ENCODE measurements at places on chromosomes 6 and 20.

- DNase-seq: no peak
Observed at GRCh38 chr20:10671221-10671918, 2.4 kb downstream of the JAG1 start.

DNA sequence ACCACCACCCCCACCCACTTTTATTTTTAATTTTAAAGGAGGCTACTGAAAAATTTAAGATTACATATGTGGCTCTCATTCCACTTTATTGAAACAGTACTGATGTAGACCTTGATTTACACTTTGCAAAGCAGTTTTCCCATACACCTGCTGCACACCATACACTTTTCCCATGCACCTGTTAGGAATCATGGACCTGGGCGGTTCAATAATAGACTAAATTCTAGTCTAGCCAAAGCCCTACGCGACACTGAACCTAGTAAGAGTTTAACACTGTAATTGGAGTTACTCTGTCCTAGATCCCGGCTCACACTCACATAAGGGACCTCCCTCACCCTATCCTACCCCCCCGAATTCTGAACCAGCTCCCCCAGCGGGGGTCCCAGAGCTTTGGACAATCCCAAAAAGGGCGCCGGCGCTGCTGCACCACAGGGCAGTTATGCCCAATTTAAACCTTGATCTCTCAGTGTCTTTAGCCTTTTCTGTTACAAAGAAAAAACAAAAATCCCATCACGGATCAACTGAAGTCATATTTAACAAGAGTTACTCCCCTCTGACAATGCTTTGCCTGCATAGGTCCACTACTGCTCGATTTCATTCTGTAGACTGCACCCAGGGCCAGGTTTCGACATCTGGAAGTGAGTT, 2.4 kb upstream of the GCLC start:
- DNase-seq: no peak

DNA sequence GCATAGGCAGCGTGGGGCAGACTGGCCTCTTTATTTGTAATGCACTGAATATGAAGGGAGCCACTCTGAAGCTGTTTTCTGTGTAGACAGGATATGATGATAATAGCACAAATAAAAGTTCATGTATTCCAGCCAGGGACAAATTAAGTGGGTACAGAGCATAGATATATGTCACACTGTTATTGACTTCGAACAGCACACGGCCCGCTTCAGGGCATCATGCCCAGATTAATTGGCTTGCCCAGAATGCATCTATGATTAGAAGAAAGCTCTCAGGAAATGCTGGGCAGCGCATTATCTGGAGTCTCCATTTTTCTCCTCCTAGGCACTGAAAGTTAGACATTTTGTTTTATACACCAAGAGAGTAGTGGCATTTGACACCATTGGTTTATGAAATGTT, 26.3 kb upstream of the SASH1 start:
- peak; percentile 73 for DNase-seq

DNA sequence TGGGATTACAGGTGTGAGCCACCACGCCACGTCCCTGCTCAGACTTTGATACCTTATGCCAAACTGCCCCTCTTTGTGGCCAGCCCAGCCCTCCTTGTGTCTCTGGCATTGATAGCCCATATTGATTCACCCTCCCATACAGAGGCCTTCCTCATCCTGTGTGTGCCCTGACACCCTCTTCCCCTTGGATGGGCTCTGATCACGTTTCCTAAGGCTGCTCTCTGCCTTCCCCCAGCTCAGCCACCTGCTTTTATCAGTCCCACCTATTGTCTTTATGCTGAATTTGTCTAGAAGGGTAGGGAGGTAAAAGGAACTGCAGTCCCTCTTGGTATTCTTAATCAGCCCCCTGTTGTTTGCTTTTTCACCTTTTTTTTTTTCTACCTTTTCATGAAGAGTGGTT, 95.9 kb downstream of the CDKAL1 start:
- no peak for DNase-seq

- DNase-seq: no peak
Observed at GRCh38 chr20:11260611-11261010, 586.8 kb upstream of the JAG1 start.

DNA sequence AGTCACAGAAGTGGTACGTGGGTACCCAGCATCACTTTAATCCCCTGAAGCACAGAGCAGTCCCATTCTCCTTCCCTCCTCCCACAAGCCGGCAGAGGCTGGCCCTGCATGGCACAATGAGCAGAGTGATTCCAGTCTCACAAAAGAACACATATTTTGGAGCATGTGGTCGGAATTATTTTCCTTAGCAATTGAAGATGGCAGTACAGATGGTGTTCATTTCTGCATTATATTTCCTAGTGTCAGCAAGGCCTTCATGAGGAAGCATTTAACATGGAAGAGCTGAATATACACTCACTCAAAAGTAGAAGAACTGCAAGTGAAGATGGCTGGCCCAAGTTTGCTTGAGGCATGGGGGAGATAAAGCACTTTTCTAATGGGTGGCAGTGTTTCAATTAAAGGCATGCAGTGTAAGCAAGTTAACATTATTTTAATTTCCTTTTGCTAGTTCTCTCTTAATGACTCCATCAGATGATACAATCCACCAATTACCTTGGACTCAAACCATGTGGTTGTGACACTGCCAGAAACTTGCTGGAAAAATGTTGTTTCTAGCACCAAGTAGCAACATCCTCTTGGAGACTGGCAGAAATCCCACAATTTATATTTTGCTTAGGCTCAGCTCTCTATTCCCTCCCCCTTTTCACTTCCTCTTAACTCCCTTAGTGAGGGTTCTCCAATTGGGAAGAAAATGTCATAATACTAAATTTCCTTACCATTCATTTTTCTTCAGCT, 74.4 kb downstream of the ARHGAP18 start:
- DNase-seq: no peak

- DNase-seq: no peak
Observed at GRCh38 chr6:139587469-139587868, 213.0 kb upstream of the CITED2 start.

GRCh38 chr6:39319621-39320362, 2.7 kb downstream of the KCNK16 start:
- no peak for DNase-seq

DNA sequence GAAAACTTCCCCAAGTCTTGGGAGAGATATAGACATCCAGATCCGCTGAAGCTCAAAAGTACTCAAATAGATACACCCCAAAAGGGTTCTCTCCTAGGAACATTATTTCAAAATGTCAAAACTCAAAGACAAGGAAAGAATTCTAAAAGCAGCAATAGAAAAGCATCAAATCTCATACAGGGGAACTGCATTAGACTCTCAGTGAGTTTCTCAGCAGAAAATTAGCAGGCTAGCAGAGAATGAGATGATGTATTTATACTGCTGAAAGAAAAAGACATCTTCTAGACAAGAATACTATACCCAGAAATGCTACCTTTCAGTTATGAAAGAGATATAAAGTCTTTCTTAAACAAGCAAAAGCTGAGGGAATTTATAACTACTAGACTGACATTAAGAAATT, 75.5 kb upstream of the RIMS1 start:
- no peak for DNase-seq

- peak; percentile 52 for DNase-seq
Observed at GRCh38 chr6:56954403-56955170, at the start of gene BEND6. Gene BEND6, plus strand, starts transcription at chr6:56955107. Its CDS starts 26,704 bp downstream, at chr6:56981811.

DNA sequence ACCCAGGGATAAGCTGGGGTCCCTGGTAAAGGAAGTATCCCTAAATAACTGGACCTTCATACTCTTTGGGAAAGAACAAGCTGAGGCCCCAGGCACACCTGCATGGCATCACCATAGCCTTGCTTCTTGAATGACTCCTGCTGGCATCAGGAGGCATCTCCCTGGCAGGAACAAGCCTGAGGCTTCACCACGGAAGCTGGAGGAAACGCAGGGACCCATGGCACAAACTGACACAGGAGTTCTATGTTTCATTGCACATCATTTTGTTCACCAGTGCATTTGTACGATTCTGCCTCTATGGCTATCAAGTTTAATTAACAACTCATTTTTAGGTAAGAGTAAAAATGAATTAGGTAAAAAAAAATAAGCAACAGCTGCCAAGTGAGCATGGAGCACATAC, 619 bp upstream of the PDE7B start:
- DNase-seq: no peak

- no peak for DNase-seq
Observed at GRCh38 chr6:5906842-5907241, 99.9 kb downstream of the NRN1 start.

GRCh38 chr20:33839591-33839990, 28.4 kb downstream of the CHMP4B start:
- DNase-seq: peak; percentile 21

DNA sequence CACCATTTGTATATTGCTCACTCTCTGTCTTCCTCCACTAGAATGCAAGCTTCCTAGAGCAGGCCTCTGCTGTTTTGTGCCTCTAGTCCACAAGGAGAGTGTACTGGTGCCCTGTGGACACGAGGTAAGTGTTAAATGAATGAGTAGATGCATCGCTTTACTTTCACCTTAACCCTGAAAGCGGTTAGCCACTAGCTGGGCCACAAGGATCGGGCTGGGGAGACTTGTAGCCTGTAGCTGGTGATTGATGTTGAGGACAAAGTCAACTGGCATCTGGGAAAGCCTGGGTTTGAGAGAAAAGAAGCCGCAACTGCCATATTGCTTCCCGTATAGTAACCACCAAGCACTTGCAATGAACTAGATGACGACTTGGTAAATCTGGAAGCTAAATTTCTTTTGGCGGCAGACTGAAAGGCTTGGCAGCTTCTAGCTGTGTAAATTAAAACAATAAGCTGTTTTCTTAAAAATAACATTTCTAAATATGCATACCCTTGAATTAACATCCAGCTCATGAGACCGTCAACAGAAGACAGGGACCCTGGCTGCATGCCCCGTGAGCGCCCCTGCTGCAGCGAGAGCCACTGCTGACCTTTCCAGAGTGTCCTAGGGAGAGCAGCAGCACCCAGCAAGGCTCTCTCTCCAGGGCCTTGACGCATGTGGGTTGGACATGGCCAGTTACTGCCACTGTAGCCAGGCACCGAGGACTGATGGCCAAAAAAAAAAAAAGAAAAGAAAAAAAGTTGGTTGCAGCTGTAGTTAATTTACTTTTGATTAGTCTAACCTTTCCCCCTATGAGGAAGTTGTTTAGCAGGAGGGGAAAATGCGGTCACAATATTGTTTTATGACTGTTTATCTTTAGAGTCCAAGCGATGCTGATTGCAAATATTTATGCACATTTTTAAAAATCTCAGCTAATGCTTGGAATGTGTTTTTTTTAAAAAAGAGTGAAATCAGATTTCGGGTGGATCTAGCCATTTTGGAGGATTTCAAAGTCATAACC, 315.1 kb downstream of the TFAP2C start:
- no peak for DNase-seq

- no peak for DNase-seq
Observed at GRCh38 chr6:143293523-143293922, 157.0 kb downstream of the ADAT2 start.

GRCh38 chr6:109720311-109720710, 29.2 kb downstream of the FIG4 start:
- no peak for DNase-seq

- DNase-seq: no peak
Observed at GRCh38 chr20:18299364-18299763, 11.0 kb downstream of the ZNF133 start.

GRCh38 chr20:17785007-17785406, 85.2 kb downstream of the BANF2 start:
- DNase-seq: no peak

DNA sequence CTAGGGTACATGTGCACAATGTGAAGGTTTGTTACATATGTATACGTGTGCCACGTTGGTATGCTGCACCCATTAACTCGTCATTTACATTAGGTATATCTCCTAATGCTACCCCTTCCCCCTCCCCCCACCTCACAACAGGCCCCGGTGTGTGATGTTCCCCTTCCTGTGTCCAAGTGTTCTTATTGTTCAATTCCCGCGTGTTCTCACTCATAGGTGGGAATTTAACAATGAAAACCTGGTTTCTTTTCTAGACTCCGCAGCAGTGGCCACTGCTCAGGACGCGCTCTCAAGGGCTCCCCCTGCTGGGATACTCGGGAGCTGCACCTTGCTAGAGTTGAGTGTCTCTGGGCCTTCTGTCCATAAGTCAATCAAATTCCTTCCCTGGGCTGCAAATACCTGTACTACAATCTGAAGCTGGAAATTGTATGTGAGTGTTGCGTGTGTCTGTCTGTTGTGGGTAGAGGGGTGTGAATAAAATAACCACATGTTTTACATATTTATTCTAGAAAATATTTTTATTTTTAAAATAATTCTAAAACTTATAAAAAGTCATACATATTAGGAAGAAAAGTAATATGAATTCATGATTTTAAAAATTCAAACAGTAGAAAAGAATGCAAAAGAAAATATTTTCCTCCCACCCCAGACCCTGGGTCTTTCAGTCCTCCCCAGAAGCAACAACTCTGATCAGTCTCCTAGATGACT, 8.2 kb upstream of the CEP250 start:
- DNase-seq: peak; percentile 88

- DNase-seq: no peak
Observed at GRCh38 chr6:55643861-55644260, 64.9 kb upstream of the HMGCLL1 start.

- no peak for DNase-seq
Observed at GRCh38 chr20:57291003-57291402, 24.6 kb upstream of the BMP7 start.

DNA sequence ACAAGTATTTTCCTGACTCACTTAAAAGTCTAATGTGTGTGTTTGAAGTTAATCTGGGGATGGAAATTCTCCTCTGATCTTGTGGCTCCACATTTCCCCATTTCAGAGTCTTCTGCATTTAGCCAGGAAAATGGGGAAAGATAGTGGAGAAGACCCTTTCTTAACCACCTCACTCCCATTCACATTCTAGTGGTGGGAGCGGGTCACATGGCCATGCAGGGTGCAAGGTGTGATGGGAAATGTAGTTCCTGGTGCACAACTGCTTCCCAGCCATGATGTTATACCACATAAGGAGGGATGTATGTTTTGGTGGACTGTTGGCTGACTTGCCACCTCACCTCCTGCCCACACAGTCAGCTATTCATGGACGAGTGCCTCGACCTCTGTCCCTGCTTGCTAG, 61.8 kb downstream of the BANF2 start:
- no peak for DNase-seq

- DNase-seq: no peak
Observed at GRCh38 chr6:2852921-2853322, 11.3 kb upstream of the SERPINB1 start.

DNA sequence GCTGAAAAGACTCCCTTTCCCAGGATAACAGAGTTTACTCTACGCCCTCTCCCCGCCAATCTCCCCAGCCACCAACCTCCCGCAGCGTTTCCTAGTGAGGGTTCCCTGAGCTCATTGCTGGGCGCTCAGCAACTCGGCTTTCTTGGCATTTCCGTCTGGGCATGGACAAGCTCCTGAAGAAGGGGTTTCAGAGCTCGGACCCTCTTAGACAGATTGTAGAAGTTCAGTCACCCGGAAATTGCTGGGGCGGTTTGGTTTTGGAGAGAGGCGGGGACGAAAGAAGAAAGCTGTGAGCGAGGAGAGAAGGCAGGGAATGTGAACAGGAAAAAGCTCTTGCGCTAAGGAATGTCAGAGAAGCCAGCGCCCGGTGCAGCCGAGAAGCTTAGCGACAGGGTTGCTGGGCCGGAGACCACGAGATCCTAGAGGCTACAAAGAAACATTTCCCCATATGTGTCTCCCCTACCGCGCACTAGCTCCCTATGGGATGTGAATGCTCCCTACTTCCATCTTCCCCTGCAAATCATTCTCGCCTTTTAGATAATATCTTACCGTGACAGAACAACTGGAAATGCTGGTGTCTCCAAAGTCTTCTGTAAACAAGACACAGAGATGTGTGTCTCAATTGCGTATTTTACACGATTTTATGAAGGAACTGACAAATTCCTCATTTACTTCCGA, 15.8 kb downstream of the POM121L2 start:
- DNase-seq: no peak

Measured in NCI-H2081 (cell line).